EH (cell line): ENCODE measurements at places on chromosomes 16 and 17.

DNA sequence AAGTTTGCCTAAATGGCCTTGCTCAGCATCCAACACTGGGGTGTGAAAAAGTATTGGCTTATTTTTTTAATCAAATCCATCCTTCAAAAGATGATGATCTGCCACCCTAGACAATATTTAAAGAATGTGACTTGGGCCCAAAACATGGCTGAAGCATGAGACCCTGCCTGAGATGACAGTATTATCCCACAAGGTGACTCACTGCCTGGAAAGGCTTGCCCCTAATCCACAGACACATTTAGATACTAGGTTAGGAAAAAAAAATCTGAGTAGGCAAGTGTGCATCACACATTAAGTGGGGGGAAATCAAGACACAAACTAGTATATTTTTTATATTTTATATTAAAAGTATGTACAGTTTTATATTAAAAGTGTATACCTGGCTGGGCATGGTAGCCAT is 38.4 kb downstream of the TOM1L2 start:
- peak; percentile 68 for DNase-seq

GRCh38 chr17:28118362-28118761 is 75.9 kb downstream of the NLK start:
- peak; percentile 9 for DNase-seq

DNA sequence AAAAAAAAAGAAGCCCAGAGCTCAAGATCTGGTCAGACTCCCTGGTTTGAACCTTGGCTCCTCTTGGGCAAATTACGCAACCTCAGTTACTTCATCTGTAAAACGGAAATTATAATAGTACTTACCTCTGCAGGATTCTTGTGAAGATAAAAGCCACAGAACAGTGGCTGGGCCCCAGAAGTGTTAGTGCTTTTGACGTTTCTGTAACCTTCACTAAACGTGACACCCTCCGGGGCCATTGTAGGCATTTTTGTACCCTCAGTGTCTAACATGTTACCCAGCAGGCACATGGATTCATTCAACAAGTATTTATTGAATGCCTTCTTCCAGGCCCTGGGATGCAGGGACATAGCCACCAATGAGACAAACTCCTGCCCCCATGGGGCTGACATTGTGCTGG is 58.0 kb downstream of the PITPNC1 start:
- DNase-seq: no peak

DNA sequence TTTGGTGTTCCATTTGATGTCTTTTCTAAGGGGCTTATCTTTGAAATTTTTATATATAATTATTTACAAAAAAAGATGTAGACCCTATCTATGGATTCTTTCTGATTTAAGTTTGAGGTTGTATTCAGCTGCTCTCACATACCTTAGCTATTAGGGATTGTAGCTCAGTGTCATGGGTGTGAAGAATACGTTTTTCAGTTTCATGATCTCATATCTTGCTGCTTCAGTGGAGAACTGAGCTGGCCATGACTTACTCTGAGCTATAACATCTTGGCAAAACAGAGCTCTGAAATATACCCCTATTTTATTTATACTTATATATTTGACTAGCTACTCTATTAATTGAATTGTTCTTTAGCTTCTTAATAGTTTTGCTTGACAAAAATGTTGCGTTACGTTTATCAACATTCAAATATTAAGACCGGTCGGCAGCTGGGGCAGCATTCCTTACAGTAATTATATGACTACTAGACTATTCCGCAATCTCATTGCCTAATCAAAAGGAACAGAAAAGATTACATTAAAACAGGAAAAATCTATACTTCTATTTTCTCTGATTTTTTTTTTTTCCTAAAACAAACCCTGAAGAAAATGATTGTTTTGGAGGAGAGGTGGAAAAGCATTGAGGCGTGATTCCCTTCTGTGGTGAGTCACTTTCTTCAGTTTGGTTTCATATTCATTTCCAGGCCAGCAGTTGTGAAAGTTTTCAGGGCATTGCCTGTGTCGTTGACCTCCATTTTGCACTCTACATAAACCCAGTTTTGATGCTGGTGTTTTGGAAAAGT is 24.1 kb upstream of the KRT24 start:
- no peak for DNase-seq

DNA sequence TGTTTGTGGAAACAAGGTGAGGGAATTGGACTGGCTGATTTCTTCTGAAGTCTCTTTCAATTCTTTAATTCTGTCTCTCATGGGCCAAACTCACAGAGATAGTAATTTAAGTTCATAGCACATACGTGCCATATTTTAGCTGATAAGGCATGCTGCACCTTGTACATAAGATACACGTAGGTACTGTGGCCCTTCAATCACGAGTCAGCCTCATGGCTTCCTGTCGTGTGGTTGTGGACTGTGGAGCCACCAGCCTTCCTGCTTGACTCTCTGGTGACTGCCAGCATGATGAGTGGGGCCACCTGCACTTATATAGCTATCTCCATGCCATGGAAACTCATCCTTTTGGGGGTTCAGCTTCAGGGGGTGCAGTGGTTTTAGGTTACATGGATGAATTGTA is 25.1 kb downstream of the KSR1 start:
- DNase-seq: no peak

GRCh38 chr16:56998861-56999260 is 9.5 kb downstream of the NLRC5 start:
- no peak for DNase-seq

GRCh38 chr17:58310511-58311428 is 17.8 kb downstream of the TSPOAP1 start:
- DNase-seq: no peak

DNA sequence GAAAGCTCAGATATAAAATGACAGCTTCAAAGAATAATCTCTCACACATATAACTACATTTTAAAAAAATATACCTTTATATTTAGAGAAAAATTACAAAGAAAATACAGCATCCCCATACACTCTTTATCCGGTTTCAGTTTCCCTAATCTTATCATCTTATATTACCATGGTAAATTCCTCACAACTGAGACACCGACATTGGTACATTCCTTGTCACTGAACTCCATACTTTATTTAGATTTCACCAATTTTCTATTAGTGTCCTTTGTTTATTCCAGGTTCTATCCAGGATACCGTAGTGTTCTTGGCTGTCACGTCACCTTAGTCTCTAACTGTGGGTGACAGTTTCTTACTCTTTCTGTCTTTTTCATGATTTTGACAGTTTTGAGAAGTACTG is 22.0 kb upstream of the ABCA10 start:
- peak; percentile 40 for DNase-seq

GRCh38 chr16:19460397-19460796 is 42.7 kb downstream of the TMC5 start:
- no peak for DNase-seq

- no peak for DNase-seq
Observed at GRCh38 chr17:29603109-29603674, 10.3 kb downstream of the ANKRD13B start.

GRCh38 chr16:19474617-19475016 is 47.3 kb downstream of the GDE1 start:
- no peak for DNase-seq

- no peak for DNase-seq
Observed at GRCh38 chr17:17516941-17517720, 20.9 kb upstream of the RASD1 start.

- peak; percentile 96 for DNase-seq
Observed at GRCh38 chr16:47732523-47733111, 271.5 kb downstream of the PHKB start.
